ENCODE measurements at places on chromosomes 1 and 21.

DNA sequence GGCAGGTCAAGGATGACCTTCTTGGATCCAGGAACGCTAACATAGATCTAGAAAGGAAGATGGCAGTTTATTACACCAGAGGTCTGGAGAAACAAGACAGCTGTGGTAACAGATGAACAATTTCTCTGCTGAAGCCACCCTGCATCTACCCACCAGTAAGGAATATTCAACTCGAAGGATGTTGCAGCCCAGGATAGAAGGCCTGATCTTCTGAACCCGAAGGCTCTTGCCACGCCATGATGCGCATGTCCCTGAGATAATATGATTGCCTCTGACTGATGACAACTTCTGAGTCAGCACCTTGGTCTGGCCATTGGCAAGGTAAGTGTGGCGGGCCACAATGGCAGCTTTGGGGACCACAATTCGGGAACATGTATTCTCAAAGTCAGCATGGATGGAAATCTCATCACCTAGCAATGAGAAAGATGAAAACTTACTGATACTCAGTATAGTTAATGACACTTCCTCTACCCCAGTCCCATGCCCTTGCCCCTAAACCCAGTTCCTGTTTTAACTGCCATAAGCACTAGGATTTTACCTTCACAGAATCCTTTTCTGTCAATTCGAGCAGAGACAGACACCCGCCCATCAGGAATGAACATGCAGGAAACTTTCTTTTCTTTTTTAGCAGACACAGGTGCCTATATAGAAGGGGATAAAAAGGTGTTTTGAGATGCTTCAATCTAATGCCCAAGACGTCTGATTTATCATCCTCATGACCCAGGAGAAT, 1.8 kb downstream of the TXNIP start:
- DNase-seq: no peak

- DNase-seq: no peak
Observed at GRCh38 chr21:45971616-45972352, 9.8 kb upstream of the COL6A1 start.

- DNase-seq: no peak
Observed at GRCh38 chr1:4292861-4293260, 361.5 kb upstream of the AJAP1 start.

GRCh38 chr1:84973498-84974334, 23.2 kb downstream of the MCOLN2 start:
- DNase-seq: no peak

DNA sequence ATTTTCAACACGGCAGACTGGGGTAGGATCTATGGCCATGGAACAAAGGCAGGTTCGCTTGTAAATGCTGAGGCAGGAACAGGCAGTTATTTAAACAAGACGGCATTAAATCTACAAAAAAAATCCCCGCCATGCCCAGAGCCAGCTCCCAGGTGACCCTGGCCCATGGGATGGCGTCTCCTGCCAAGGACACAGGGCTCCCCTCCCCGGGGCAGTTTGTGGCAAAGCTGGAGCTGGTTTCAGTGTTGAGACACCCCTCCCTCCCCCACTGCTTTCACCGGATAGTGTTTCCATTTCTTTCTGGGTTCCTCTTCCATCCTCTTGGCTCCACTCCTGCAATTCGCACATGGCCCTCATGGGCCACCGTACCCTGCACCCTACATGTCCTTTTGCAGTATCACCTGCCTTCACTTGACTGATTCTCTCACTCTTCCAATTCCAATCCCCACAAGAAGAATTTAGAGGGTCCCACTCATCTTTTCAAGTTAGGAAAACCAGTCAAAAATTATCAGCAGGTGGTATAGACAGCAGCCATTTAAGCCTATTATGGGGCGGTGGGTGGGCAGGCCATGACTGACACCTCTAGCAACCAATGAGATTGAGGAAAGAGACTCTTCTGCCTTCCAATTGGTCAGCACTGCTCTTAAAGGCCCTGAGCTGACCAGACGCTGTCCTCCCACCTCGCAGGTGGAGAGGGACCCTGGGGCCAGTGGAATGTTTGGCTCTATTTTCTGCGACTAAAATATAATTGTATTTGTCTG, 52.0 kb downstream of the OLIG1 start:
- DNase-seq: no peak

GRCh38 chr1:222107267-222107666, 365.4 kb upstream of the DUSP10 start:
- DNase-seq: no peak

GRCh38 chr1:89688607-89689006, 55.7 kb downstream of the LRRC8C start:
- DNase-seq: no peak

DNA sequence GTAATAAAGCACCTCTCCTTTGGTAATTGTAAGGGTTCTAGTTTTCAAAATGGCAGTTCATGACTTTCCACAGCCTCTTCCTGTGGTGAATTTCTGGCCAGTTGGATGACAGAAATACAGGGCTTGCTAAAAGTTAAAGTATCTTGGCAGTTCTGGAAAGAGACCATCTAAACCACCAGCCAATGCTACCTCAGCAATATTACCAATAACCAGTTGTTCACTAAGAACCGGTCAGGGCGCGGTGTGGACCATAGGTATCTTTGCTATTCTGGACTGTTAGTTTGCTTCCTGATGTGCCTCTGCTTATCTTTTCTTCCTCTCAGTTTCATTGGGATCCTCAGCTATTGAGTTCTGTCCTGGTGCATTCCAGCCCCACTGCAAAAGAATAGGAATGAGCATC, 124.7 kb downstream of the HS2ST1 start:
- no peak for DNase-seq

DNA sequence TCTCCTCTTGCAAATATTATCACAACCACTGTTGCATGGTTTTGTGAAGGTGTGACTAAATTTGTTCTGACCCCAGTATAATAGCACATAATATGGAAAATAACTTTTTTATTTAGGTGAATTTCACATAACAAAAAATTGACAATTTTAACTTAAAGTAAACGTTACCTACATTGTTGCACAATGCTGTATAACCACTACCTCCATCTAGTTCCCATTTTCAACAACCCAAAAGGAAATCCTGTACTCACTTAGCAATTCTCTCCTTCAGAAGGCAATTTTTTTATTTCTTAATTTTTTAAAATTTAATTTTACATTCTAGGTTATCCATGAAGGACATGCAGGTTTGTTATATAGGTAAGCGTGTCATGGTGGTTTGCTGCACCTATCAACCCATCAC, 95.2 kb downstream of the KCNJ6 start:
- DNase-seq: no peak

DNA sequence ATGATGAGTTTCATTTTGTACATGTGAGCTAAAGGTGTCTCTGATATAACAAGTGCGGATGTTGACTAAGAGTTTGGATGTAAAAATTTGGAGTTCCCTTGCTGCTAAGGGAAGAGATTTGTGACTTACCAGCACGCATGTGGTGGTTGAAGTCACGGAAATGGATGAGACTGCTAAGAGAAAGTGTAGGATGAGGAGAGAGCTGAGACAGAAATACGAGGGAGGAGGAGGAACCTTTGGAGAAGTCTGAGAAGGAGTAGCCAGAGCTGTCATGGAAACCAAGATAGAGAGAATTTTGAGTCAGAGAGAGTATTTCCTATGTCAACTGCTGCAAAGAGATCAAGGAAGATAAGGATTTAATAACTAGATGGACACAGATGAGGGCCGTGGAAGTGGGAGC, 106.5 kb upstream of the COL24A1 start:
- no peak for DNase-seq

DNA sequence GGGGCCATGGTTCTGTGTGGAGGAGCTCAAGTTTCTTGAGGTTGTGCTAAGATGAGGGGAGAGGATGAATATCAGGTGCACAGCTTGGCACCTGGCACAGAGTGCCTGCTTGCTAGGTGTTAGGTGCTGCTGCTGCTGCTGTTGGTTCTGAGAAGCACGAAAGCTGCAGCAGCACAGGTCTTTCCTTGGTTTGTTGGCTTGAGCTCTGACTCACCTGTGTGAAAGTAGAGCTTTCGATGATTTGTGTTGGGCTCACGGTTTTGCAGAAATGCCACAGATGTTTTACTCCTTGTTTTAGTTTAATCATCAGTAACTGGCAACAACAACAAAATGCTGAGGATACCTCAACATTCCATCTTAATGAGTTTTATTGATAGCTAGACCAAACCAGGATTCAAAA, 221.6 kb downstream of the BRINP2 start:
- DNase-seq: no peak

GRCh38 chr1:44072204-44072603, 40.9 kb upstream of the SLC6A9 start:
- no peak for DNase-seq

- DNase-seq: no peak
Observed at GRCh38 chr1:187617776-187618175, 789.0 kb downstream of the PLA2G4A start.

DNA sequence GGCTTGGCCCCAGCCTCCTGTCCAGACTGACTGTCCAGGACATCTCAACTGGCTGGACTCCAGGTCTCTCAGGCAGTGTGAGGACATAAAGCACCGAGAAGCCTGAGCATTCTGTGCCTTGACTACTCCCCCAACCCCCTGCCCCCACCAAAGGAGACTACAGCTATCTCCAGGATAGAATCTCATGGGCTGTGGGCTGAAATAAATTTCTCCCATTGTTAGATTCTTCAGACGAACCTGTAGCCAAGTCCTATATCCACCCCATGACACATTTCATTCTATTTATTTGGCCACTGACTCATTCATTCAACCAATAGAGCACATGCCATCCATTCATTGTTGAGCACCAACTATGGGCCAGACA, 11.4 kb downstream of the VWA5B1 start:
- DNase-seq: no peak

DNA sequence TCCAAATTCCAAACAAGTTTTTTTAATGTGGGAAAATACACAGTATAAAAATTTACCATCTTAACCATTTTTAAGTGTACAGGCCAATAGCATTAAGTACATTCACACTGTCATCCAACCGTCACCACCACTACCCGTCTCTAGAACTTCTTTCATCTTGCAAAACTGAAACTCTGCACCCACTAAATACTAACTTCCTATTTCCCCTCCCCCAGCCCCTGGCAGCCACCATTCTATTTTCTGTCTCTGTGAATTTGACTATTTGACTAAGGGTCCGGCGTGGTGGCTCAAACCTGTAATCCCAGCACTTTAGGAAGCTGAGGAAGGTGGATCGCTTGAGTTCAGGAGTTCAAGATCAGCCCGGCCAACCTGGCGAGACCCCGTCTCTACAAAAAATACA, 36.1 kb downstream of the CLSTN1 start:
- no peak for DNase-seq

GRCh38 chr1:28163496-28164161, 12.9 kb downstream of the PTAFR start:
- no peak for DNase-seq

DNA sequence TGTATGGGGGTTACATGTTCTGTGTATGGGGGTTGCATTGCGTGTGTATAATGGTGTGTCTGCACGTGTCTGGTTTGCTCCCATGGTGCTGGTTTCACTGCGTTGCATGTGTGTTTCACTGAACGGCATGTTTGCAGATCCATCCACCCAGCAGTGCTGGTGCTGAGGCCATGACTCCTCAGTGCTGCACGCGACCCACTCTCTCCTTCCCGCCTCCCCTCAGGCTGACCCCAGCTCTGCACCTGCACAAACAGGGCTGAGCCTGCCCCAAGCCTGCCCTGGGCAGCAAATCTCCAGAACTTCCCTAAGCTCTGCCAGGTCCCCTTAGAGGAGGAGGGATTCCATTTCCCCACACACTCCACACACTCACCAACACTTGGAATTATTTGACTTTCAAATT, 18.7 kb downstream of the ACTRT2 start:
- no peak for DNase-seq
